ENCODE measurements at places on chromosomes 2 and 18.
A peak's percentile ranks its signal among the peaks of the same experiment; 100 is the strongest.

- no peak for DNase-seq
These were observed 524.7 kb upstream of the ACVR2A start for GRCh38 chr2:147320146-147320545.

GRCh38 chr2:56132138-56132537 lies 51.7 kb upstream of the CCDC85A start:
- peak; percentile 61 for DNase-seq

DNA sequence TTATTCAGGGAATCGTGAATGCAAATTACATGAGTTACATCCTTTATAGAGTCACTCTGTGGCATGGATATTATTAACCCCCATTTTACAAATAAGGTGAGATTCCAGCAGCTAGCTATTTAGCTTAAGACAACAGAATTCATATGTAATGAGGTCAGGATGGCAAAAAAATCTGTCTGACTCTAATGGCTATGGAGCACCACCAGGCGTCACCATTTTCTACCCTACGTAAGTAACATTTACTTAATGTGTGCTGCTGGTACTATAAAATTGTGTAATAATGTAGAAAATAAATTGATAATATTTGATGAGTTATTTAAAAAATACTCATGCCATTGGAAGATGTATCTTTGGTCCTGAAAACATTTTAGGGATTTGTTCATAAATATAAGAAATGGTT lies 2040.1 kb upstream of the LRRTM1 start:
- DNase-seq: no peak

DNA sequence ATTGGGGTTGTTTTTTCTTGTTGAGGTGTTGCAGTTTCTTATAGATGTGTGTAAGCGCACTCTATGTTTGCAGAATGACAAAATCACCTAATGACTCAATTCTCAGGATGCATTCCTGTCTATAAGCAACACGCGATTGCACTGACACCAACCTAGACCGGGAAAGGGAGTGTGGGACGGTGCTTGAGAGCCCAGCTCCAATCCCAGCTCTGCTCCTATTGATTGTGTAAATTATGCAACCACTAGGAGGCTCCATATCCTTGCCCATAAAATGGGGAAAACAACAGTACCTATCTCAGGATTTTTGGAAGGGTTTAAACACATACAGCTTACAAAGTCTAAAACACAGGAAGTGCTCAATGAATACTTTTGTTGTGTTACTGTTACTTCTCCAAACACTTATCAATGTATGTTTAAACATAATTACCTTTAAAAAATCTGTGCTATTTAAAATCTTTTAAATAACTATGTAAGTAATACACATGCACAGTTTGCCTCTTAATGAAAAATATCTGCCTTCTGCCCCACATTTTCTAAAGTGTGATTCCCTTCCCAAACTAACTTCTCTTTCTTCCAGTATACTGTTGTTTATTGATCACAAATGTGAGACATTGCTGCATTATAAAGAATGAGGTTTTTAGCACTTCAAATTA lies 132.5 kb downstream of the SPHKAP start:
- peak; percentile 74 for DNase-seq

DNA sequence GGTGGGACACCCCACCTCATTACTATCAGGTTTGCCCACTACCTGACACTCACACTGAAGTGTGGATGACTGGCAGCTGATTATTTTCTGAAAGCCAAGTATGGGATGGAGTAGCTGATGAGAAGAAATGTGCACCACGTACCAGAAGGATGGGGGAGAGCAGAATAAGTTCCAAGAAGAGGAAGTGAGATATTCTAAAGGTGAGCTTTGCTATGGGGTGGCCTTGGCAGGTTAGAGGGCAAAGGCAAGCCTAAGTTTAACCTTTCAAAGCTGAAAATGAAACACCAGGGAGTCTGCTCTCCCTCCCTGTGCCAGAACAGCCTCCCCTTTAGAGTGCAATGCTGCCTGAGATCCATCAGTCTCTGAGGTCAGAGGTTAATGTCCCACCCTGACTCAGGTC lies 196.1 kb upstream of the OSR1 start:
- DNase-seq: no peak

- DNase-seq: peak; percentile 82
These were observed 119.2 kb upstream of the ACVR1C start for GRCh38 chr2:157747695-157748370.

DNA sequence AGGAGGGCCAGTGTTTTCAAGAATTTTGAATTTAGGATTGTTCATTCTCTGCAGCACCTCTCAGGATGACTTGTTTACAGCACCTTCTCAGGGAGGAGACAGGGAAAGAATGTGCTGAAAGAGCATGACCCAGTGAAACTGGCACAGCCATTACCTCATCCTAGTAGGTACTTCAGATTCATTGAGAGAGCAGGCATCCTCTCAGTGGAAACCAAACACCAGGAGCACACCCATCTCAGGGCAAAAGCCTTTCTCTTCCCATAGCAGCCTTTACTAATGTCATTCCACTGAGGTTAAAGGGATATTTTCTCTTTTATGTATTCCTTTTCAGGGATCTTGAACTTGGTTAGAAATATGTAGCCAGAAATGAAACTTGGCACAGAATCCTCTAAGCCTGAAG lies 2.6 kb downstream of the MAP2 start:
- peak; percentile 40 for DNase-seq

DNA sequence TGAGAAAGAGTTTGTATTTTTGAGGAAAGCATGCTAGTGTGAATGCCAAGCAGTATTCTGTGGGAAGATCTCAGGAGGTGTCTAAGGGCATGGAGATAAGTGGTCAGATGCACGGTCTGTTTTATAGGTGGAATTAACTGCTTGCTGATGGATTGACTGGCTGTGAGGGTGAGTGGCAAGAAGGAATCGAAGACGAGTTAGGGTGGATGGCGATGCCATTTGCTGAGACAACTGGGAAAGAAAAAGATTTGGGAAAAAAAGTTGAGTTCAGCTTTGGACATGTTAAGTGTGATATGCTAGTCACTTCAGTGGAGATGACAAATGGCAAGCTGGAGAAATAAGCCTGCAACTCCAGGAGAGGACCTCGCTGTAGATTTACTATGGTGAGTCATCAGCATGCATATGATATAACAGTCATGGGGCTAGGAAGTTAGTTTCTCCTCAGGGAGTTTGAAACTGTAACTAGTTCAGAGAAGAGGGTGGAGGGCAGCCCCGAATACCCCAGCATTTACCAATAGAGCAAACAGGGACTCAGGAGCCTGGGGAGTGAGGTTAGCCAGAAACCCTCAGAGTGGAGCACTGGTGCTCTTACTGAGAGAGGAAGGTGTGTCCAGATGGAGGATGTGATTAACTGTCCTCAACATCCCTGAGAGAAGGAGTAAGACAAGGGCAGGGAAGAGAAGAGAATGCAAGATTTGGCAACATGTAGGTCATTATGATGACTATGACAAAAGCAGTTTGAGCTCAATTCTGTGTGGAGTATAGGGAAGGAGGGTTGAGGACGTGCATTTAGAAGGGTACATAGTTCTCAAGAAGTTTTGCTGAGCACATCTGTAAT lies 2.0 kb upstream of the HK2 start:
- peak; percentile 81 for DNase-seq

GRCh38 chr2:110980339-110981062 lies 140.2 kb upstream of the BCL2L11 start:
- no peak for DNase-seq

DNA sequence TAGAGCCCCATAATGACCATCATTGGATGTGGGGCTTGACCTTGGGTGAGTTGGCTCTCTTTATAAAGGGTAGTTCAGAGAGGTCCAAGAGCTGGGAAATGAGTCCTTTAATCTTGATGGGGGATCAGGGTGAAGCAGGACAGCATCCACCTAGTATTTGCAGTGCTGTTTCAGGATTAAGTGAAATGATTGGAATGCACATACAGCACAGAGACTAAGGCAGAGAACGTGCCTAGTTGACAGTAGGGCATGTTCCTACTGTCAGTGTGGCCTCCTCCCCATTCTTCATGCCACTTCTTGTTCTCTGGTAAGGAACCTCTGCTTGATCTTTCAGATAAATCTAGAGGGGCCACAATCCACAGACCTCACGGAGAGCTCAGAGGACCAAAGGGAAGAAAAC lies 78.9 kb downstream of the TRIM43 start:
- peak; percentile 53 for DNase-seq

DNA sequence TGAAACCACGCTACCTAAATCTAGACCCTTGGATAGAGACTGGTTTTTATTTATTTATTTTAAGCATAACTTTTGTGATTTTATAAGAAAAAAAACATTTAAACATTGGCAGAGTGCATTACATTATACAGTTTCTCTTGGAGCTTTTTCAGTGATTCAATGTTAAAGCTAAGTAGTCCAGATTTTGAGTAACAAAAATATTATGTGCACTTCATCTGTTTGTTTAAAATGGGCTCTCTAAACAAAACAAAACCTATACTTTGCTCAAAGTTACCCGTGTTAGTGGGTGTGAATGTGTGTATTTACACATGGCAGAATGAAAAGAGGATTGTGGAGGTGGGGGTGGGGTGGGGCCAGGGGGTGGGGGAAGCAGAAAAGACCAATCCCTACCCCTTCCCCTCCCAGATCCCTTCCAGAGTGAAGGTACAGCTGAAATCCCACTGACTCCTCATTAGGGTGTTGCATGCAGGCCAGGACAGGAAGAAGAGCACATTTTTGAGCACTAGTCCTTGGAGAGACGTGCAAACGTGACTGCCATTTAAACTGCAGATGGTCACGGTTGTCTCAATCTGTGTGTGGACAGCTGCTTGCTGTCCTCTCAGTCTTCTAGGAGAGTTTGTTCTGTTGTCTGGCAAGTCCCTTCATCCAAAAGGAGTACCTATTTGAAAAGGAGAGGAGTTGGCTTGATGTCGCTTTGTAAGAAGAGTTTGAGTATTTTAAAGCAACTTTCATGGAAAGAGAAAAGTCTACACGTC lies 303.0 kb downstream of the ICOS start:
- DNase-seq: no peak

DNA sequence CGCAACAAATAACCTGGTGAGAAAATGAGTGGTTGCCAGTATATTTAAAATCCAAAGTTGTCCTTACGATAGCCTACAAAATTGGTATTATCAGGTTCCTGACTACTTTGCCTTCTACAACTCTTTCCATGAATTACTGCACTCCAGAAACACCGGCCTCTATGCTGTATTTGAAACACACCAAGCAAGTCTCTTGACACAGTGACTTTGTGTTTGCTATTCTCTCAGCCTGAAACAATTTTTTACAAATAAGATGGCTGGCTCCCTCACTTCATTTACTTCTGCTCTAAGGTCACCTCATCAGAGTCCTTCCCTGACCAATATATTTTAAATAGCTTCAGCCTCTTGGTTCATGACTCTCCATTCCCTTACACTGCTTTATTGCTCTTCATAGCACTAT lies 12.2 kb downstream of the KANSL1L start:
- DNase-seq: no peak

GRCh38 chr2:9754532-9754887 lies 88.8 kb upstream of the TAF1B start:
- DNase-seq: no peak

DNA sequence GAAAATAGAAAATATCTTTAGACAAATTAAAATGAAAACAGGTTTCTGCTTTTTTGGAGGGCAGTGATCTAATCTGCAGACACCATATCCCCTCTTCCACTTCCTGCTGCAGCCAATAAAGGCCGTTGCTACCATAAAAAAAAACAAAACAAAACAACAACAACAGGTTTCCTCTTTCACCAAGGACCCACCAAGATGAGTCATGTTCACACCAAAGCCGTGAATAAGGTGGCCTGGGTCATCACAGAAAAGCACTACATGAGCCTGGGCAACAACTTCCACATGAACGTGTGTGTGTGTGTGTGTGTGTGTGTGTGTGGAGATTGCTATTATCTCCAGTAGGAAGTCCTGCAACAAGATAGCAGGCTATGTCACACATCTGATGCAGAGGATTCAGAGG lies 24.8 kb upstream of the TFCP2L1 start:
- no peak for DNase-seq

GRCh38 chr2:209533391-209533790 lies 109.5 kb downstream of the MAP2 start:
- no peak for DNase-seq

GRCh38 chr2:25145803-25146202 lies 22.6 kb downstream of the POMC start:
- DNase-seq: no peak

GRCh38 chr18:58362027-58362575 lies 266.8 kb downstream of the ALPK2 start:
- peak; percentile 93 for DNase-seq

DNA sequence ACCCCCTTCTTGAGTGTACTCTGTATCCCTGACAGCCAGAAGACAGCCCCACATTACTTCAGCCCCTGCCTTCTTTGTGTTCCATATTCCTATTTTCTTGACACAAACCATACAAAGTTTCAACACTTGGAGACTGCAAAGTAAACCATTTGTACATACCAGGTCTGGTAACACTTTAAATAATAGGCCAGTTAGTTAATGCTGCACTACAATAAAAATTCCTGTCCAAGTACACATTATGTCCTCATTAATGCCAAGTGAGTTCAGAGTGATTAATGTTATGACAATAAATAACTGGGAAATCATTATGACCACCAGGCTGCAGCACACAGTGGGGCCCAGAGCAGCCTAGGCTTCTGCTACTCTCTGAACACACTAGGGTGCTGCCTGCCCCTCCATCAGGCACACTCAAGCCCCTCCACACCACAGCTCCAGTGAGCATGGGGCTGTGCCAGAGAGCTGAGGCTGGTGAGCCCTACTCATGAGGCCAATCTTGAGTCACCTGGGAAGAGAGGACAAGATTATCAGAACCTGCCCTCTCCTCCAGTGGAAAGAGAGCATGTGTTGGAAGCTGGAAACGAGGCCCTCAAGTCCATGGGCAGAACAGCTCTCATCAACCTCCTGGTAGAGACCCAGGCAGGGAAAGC lies 138.7 kb downstream of the TTC32 start:
- peak; percentile 47 for DNase-seq

DNA sequence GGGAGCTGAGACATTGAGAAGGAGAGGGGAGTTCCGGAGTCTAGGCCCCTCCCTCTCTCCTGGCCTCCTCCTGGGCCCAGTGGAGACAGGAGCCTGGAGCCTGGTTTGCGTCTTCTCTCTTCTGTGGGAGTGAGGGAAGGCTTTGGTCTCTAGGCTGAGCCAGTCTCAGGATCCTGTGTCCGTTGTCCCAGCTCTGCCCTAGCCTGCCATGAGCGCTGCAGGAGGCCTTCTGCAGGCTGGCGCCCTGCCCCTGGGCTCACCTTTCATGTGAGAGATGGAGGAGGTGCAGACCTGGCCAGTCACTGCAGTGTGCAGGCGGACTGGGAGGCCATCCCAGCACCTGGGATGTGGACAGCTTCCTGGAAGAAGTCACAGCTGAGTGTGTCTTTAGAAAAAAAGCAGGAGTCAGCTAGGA lies 8.7 kb downstream of the IMPA2 start:
- no peak for DNase-seq

- DNase-seq: no peak
These were observed 349.4 kb upstream of the SPRED2 start for GRCh38 chr2:65781756-65782155.

DNA sequence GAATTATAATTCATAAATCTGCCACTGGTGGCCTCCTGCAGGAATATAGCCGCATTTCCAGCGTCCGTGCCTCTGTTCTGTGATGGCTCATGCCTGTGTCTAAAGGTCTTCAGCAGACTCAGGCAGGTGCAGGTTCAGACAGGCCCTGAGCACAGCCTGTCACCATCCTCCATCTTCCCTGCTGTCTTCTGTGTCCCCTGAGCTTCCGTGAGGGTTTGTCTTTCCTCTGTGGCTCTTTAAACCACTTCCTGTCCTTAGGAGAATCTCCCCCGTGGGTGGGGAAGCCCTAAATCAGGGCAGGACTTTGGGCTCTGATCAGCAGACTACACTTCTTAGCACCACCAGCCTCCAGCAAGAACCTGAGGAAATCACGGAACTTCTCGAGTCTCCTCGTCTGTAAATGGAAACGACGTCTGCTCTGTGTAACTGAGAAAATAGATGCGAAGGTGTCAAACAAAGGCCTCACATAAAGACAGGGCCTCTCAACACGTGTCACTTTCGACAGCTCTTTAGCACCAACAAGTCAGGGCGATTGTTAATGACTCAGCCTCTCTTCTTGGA lies 24.1 kb upstream of the NFATC1 start:
- no peak for DNase-seq
